ENCODE measurements at places on chromosomes 5 and 9. TPM values are rescaled to one million over a fixed set of nuclear protein-coding genes. Genes with fewer than 3 reads are reported as not detected.

LPAR1 gene
- 67.6 TPM for total RNA-seq

ANKRD34B gene
- not detected for total RNA-seq

KIF4B gene
- total RNA-seq: not detected

ADCY2 gene
- total RNA-seq: 13.1 TPM

MYORG gene
- 8.1 TPM for total RNA-seq

STPG3 gene
- not detected for total RNA-seq

LRRC70 gene
- 5.9 TPM for total RNA-seq
